Stimulated activated CD8-positive, alpha-beta memory T cell treated with anti-CD3 and anti-CD28 coated beads, Interleukin-4, amount 100 ng/mL, for 1 hour (primary cell): ENCODE measurements at places on chromosomes 1 and 21.

GRCh38 chr1:213325482-213325881 lies 274.4 kb downstream of the RPS6KC1 start:
- no peak for DNase-seq

GRCh38 chr1:160774886-160775719 lies 20.9 kb upstream of the LY9 start:
- no peak for DNase-seq

- no peak for DNase-seq
These were observed 1.7 kb downstream of the ODF2L start for GRCh38 chr1:86394416-86394815.

GRCh38 chr1:72278461-72278860 lies 3.9 kb downstream of the NEGR1 start:
- DNase-seq: no peak

DNA sequence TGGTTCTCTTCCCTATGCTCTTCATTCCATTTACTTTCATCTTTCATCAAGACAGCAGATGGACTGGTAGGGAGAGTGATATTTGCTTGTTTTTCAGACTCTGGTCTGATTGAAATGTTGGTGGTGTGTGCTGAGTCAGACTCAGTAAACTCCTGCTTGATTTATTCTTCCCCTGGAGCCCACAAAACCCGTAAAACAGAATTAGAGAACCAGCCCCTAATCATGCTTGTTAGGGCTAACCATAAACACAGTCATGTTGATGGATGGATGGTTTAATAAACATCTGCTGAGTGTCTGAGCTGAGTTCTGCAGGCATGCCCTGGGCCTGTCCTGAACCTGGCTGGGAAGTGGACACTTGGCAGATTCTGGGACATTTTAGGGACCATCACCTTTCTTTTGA lies 24.8 kb downstream of the NOS1AP start:
- DNase-seq: no peak

DNA sequence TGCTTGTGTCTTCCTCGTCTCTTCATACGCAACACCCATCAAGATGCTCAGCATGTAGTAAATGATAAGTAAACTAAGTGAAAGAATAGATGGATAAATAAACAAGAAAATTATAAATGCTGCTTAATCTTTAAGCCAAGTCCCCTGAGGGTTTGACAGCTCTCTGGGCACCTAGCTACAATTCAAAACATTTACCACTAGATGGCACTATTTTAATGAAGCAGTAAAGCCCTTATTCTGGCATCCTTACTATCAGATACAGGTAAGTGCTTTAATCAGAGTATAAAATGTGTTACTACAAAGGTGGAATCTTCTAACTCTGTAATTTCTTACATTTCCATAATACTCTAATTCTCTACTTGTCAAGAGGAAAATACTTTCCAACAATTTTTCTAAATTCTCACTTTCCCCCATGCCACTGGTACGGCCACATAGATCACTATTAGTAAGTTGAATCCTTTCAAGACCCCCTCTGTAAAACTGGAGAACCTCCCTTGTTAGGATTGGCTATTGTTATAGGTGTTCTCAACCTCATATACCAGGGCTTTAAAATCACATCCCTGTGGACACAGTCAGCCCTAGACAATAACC lies 137.8 kb downstream of the BARHL2 start:
- DNase-seq: no peak

DNA sequence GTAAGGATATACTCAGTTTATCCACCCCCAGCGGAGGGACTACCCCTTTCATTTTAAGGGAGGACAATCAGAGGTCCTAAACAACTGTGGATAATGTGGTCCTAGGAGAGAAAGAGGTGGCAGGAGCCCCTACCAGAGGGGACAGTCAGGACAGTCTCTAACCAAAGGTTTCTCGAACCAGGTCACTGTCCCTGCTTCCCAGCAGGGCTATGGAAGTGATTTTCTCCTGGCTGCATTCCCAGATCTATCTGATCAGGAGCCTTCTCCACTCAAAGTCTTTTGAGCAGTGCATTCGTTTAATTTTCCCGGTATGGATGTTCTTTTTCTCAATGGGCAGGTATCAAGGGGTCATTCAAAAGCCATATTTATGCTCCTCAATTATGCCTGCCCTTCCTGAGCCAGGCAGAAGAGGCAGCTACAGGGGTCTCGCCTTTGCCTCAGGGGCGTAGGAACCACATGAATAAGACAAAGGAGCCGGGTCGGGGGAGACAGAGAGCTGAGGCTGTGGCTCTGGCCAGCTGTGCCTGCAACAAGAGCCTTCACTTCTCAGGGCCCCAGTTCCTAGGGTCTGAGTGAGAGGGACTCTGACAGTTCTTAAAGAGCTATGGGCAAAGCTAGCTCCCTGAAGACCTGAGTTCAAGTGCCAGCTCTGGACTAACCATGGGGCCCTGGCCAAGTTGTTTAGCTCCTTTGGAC lies 62.5 kb upstream of the DMRTB1 start:
- no peak for DNase-seq

- DNase-seq: no peak
These were observed 44.8 kb upstream of the ABCG1 start for GRCh38 chr21:42174173-42174572.

GRCh38 chr1:233884461-233885151 lies 19.9 kb upstream of the SLC35F3 start:
- no peak for DNase-seq

GRCh38 chr1:9129266-9130041 lies 552 bp upstream of the GPR157 start:
- DNase-seq: peak; percentile 76

DNA sequence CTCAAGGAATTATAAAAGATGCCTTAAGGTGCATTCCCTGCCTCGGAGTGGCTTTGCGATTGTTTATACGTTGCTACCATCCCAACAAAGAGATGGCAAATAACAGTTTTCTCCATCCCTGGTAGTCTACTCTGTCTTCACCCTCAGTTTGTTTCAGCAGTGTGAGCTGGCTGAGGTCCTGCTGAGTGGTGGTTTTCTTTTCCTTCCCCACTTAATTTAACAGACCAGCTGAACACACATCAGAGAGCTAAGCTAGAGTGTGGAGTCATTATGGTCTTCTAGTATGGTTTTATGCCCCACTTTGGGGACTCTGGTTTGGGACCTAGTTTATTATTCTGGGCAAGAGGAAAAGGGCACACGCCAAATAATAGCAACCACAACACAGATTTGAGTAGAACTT lies 2.2 kb downstream of the PIGV start:
- no peak for DNase-seq

DNA sequence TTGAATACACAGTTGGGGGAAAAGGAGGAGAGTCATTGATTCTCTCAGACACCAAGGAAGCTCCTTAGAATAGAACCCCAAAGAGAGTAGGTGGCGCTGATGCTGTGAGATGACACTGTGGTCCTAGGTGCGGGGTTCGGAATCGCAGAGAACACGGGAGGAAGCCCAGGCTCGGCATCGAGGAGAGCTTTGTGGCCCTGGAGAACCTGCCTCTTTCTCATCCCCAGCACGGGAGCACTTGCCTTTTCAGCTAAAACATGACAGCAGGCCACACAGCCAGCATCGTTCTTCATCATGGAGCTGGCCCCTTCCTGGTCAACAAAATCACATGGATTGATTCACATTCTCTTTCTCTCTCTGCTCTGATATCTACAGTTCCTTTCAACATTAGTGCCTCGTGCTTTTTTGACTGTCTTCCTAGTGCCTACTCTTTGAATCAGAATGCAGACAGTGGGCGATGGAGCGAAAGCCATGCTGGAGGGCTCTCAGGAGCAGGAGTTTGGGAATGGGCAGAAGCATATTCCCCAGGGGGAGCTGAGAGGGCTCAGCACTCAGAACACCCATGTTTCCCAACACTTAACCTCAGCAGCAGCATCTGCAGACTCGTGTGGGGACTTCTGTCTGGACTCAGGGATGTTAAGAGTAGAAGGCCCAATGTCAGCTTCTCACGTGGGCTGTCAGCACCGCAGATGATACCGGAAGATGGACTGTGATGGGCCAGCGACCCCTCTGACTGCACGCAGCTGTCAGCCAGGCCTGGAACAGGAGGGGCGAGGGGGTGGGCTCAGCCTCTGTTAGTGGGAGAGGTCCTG lies 539.4 kb downstream of the KIF26B start:
- DNase-seq: no peak

GRCh38 chr1:12629985-12630760 lies 12.2 kb upstream of the DHRS3 start:
- DNase-seq: no peak
